ENCODE measurements at places on chromosomes 4 and X.

DNA sequence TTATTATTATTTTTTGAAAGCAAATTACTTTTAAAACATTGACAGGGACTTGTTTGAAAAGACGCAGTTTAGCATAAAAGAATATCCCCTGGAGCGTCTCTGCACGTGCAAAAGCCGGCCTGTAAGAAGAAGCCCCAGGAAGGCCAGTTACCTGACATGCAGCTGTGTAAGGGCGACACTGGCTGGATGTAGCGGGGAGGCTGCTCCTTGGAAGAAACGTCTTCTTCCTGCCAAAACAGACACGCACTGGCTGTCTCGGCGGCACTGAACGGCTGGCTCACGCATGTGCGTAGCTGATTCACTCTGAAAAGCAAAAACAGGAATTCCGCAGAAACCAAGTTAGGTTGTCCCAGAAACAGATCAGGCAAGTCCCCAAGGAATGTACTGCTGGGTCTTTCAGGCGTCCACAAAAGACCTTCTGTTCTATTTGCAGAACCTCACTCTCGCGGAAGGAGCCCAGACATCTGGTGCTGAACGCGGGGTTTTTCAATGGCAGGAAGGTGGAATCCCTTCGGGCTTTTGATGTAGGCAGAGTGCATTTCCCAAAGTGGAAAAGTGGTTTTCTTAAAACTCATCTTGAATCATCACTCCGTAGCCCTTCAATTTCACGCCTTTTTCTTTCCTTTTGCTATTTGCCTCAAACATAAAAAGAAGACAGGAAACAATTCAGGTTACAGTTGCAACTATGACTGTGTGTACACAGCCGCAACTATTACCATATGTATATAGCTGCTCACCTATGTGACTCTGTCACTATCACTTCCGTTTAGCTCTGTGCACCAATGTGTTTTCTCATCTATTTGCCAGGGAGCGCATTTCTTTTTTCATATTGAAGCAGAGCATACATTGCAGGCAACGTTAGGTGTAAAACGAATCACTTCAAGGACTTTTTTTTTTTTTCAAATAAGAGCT lies 38.1 kb upstream of the ARSH start:
- DNase-seq, result peak; percentile 39

GRCh38 chrX:32183066-32183465 lies 1028.3 kb downstream of the DMD start:
- DNase-seq, result no peak

GRCh38 chrX:123601437-123601836 lies 131.4 kb downstream of the THOC2 start:
- no peak for DNase-seq

DNA sequence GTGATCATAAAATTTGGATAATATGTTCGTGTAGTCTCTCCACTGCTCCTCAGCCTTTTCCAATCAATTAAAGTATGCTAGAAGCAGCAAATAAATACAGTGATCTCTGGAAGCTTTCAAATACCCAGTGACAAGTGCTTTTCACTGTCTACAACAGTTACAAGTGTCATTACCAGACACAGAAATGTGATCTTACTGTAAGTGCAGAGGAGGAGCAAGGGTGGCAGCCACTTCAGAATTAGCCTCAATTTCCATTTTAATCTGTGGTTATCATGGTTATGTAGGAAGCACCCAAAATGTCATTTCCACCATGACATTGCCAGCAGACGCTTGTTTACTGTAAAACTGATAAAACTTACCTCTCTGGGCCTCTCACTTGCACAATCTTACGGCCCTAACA lies 133.9 kb upstream of the ADAMTS3 start:
- DNase-seq, result no peak

GRCh38 chr4:86359944-86360478 lies at the start of gene MAPK10:
MAPK10 (minus strand) TSS chr4:86360053.
- DNase-seq, result peak; percentile 73

GRCh38 chr4:86976801-86977485 lies 42.1 kb downstream of the AFF1 start:
- DNase-seq, result no peak
